ENCODE measurements at places on chromosomes 1 and 21. TPM values are rescaled to one million over a fixed set of nuclear protein-coding genes. Genes with fewer than 3 reads are reported as not detected.

SV2A gene
- 25.0 TPM for total RNA-seq

HTR1D gene
- not detected for total RNA-seq

ATAD3C gene
- under 0.01 TPM for total RNA-seq

DNA sequence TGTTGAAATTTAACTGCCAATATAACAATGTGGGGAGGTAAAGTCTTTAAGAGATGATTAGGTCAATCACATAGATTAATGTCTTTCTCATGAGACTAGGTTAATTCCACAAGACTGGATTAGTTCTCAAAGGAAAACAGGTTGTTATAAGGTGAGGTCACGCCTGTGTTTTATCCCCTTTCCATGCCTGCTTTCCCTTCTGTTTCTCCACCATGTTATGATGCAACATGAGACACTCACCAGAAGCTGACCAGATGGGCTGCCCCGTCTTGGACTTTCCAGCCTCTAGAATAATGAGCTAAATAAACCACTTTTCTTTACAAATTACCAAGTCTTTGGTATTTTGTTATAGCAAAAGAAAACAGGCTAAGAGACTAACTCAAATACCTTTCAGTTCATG is 70.8 kb downstream of the DDAH1 start:
- DNase-seq, result no peak

- no peak for DNase-seq
Measured at GRCh38 chr21:25961042-25961441, 209.5 kb downstream of the APP start.

- DNase-seq, result no peak
Measured at GRCh38 chr1:153253693-153254092, 5.8 kb upstream of the LORICRIN start.

DNA sequence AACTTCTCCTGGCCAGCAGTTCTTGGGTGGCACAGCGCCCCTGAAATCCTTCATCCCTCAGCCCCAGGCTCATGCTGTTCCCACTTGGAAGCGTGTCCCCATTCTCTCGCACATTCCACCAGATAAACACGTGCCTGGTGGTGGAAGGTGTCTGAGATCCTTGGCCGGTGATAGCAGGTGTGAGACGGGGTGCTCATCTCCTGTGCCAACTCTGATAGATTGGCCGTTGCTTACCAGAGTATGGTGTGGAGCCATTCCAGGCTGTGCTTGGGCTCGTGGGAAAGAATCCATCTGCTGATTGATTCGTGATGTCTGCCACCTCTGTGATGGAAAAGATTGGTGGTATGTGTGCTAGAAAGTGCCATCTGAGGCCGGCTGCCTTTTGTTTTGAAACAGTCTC is 22.2 kb downstream of the ACTL8 start:
- no peak for DNase-seq

DNA sequence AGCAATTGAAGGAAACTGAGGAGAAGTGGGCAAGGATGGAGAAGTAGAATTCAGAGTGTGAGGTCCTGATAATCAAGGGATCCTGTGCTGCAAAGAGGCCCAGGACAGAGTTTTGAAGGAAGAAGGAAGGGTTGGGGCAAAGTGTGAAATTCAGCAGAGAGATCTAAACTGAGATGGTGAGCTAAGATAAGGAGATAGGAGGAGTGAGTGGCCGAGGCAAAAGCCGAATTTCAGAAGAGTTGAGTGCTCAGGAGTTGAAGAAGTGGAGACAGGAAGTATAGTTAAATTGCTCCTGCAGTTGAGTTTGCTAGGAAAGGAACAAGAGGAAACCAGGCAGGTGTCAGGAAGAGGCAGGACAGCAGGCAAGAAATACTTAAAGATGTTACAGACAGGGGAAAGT is 16.4 kb upstream of the MAPKAPK2 start:
- no peak for DNase-seq

DNA sequence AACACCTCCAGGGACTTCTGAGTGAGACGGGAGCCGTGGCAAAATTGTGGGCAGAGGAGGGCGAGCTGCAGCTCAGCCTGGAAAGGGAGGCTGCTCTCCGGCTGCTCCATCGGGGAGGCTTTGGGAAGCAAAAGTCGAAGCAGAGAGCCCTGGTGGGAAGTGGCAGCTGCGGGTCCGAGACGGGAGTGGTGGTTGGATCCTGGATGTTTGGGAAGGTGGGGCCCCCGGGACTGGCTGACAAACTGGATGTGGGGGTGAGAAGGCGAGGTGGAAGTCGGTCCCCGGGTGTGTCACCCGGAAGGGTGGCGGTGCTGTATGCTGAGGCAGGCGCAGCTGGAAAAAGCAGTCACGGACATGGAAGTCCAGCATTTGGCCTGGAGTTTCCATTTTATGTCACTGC is 52.1 kb downstream of the KCNAB2 start:
- no peak for DNase-seq

GRCh38 chr1:44025816-44026215 is 5.4 kb downstream of the SLC6A9 start:
- no peak for DNase-seq

DNA sequence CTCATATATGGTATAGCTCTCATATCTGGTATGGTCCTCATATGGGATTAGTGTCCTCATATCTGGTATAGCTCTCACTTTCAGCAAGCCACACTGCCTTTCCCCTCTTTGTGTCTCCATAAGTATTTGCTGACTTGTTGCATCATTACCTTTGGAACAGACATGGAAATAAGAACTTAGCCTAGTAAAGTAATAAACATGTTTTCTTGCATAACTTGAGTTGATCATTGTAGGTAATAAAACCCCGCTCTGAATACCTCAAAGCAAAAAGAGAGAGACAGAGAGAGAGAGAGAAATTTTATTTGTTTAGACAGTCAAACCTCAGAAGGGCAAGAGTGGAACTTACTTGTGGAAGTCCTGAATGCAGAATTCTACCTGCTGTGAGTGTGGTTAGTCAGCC is 170.3 kb downstream of the GREM2 start:
- no peak for DNase-seq

DNA sequence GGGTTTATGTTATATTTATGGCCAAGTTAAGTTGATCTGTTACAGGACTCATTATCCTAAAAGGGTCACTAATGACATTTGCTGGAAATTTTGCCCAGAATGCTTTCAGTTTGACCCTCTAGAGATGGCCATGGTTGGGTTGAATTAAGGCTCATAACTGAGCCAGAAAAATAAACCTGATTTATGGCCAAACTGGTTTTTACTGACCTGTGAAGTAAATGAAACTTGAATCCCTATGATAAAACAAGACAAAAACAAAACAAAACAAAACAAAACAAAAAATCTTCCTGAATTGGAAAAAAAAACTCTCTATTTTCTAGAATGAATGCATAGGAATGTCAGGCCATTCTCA is 72.5 kb upstream of the CLDN14 start:
- no peak for DNase-seq
